ENCODE measurements at places on chromosomes 3 and 15.
A peak's percentile ranks its signal among the peaks of the same experiment; 100 is the strongest.

GRCh38 chr3:64716110-64716710, 28.4 kb upstream of the ADAMTS9 start:
- DNase-seq = no peak

GRCh38 chr3:13895155-13896105, 15.6 kb upstream of the WNT7A start:
- DNase-seq = peak; percentile 88

GRCh38 chr3:56682462-56683121, 473 bp downstream of the TASOR start:
- peak; percentile 67 for DNase-seq

DNA sequence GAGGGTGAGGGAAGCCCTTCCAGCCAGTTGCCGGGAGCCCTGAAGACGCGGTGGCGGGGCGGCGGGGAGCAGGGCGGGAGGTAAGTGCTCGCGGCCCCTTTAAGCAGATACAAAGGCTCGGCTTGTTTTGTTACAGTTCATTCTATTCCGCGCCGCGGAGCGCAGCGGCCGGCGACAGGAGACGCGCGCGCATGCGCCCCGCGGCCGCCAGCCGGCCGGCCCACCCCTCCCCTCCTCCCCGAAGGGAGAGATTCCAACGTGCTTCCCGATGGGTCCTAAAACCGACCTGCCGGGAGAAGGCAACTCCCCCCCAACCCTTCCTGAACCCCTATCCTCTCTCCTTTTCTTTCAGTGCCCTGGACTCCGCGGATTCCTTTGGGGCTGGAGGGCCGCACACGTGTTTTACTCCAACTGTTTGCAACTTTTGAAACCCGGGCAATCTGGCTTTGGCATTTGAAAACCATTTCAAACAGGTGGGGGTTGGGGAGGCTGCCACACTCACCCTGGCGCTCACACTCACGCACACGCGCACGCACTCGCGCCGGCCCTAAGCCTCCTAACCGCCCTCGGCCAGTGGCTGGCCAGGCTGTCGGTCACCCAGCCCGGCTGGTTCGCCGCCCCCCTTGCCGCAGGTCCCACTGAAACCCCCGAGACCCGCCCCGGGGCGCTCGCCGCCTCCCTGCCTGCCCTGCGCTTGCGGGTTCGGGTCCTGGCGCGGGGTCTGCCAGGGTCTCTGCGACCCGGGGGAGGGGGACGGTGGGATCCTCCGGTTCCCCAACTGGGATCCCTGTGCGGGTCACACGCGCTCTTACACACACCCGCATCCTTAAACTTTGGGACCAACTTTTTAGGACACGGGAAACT, at the start of gene MAGI1:
Gene MAGI1, minus strand, starts transcription at position 193 of the 864 bp plus-strand sequence. CDS start 610 bp downstream, outside the sequence.
- peak; percentile 91 for DNase-seq

DNA sequence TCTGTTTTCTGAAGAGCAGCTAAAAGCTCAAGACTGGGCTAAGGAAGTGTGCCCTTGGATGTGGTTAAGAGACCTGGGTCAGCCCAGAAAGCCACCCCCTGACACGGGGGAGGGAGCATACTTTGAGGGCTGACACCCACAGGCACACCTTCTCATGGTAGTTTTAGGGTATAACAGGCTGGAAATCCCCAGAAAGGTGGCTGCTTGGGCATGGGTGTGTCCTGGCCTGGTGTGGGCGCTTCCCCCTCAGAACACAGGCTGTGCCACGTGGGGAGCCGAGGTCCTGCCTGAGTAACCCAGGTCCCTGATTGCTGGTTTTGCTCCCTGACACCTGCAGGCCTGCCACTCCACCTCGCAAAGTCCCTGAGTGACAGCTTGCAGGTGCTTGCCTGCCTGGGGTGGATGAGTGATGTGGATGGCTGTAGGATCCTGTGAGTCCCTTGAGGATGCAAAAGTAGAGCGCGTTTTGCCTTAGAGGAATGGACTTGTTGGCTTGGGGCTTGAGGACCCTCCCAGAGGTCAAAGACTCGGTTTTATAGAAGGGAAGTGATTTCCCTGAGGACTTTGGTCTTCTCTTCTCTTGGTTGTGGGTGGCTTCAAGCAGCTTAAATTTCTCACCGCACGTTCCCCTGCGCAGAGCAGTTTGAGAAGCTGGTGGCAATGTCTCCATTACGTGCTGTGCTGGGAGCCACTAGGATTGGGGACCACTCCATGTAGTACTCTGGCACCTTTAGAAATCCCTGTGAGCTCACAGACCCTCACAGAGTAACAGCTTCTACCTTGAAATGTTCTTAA, 94.4 kb downstream of the DNASE1L3 start:
- DNase-seq = no peak

DNA sequence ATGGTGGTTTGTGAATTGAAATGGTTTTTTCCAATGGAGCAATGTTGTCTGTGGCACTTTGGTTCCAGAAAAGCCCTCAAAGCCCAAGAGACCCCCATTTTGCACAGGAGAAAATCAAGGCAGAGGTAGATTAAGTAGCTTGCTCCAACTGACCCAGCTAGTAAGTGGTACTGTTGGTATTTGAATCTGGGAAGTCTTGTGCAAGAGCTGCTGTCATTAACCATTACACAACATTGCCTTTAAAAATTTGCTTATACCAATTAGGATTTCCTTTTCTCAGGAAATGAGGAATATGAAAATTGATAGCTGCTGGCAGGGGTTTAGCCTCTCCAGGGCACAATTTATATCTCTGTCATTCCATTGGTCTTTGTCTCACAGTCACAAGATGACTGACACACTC, 102.4 kb upstream of the UBE3A start:
- DNase-seq = no peak

- DNase-seq = no peak
Measured at GRCh38 chr3:67719333-67719732, 64.9 kb upstream of the SUCLG2 start.

DNA sequence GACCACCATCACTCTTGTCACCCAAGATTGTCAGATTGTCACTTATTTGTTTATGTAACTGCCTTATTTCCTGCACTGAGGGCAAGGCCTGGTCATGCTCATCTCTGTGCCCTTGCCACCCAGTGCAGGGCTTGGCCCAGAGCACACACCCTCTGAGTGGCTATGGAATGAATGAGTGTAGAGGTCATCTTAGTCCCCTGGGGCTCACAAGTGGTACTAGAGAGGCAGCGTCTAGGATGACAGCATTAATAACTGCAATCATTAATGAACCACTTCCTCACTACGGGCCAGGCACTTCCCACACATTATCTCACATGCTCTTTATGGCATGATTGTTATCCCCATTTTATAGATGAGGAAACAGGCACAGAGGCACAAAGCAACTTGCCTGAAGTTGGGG, 117.0 kb downstream of the SMAD6 start:
- DNase-seq = no peak

GRCh38 chr15:62850318-62850717, 192.2 kb upstream of the TPM1 start:
- DNase-seq = no peak

DNA sequence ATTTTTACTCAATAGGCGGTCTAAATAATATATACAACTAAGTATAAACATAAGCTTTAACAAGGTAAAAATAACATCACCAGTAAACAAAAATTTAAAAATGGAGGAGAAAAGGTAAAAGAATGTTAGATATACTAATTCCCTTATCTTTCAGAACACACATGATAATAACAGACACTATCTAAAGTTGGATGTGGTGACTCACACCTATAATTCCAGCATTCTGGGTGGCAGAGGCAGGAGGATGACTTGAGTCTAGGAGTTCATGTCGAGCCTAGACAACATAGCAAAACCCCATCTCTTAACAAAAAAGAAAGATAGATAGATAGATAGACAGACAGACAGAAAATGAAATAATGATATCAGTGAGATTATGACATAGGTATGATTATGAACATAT, 85.1 kb downstream of the STAG1 start:
- no peak for DNase-seq

- DNase-seq = no peak
Measured at GRCh38 chr15:78047761-78048627, 29.5 kb downstream of the TBC1D2B start.

GRCh38 chr3:121809249-121809648, 25.6 kb downstream of the IQCB1 start:
- no peak for DNase-seq

- no peak for DNase-seq
Measured at GRCh38 chr15:68497206-68497910, 65.4 kb upstream of the ITGA11 start.

DNA sequence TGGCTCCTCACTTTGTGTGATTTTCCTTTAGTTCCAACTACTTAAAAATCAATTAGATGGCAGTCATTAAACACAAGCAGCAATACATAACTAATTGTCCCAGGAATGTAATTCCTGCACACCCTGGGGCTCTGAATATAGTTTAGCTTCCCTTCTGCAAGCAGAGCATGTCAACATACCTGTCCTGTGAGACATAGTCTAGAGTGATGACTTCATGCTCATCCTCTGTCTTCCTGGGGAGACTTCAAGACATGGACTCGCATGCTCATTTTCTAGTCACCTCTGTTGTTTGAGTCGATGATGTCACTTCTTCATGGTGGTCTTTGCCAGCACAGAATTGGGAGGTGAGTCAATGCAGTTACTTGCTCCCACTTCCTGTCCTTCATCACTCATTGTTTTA, 15.7 kb downstream of the C3orf52 start:
- no peak for DNase-seq

DNA sequence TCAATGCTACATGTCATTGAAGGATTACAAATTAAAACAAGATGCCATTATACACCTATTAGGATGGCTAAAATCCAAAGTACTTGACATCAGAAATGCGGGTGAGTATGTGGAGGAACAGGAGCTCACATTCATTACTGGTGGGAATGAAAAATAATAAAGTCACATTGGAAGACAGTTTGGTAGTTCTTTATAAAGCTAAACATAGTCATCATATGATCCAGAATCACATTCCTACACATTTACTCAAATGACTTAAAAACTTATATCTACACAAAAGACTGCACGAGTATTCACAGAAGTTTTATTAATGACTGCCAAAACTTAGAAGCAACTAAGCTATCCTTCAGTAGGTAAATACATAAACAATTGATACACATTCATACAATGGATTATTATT, 147.2 kb downstream of the ISL2 start:
- DNase-seq = no peak

GRCh38 chr3:115689928-115690327, 66.6 kb downstream of the GAP43 start:
- DNase-seq = no peak

DNA sequence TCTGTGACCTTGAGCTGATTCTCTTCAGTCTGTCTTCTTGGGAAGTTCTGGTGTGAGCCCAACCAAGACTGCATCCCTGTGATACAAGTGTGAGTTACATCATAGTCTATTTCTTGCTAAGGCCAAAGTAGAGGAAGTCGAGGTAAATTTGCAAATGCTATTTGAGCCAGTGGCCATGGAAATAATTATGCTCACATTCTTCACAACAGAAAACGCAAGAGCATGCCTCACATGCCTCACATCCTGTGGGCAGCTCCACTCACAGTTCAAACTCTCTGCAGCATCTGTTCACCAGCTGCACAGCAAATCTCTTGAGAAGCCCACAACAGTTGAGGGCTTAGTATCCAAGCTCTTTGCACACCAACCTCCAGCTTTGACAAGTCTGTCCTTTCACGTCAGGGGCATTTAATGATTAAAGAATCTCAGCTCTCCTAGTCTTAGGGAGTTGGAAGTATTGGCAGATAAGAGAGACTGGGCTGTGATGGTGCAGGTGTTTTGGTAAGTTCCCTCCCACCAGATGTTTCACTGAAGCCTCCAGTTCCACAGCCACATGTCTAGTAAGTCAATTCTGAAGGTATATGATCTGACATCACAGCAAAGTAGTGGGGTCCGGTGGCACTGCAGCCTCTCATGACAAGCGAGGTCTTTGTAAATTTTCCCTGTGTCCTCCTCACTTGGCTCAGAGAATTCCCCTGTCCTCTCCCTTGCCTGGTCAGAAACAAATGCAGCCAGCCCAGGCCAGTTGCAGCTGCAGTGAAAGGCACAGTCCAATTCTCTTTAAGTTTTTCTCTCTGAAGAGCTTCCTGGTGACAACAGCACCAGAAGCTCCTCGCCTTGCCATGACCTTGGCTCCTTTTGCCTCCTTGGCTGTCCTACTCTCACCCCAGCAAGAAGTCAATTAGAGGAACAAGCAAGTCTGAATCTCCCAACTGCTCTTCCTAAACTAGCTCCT, 166.1 kb downstream of the SSR3 start:
- no peak for DNase-seq

DNA sequence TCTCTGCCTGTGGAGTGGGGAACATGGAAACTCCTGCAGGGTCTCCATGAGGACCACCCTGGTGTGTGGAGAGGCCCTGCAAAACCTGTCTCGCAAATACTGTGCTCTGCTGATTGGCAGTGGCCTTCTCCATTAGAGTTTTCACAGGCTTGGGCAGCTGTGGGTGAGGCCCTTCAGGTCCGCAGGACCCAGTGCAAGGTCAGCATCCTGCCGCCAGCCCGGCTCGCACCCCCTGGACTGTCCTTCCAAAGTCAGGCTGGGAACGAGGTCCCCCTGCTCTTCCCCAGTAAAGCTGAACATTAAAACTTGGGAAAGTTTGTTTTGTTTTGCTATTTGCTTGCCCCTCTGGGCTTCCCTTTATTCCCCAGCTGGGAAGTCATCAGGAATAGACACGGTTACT, 85.0 kb upstream of the PLXNA1 start:
- DNase-seq = no peak

GRCh38 chr3:5122741-5123706, 932 bp downstream of the ARL8B start:
- no peak for DNase-seq

GRCh38 chr3:38491215-38491614, 4.9 kb upstream of the EXOG start:
- no peak for DNase-seq

DNA sequence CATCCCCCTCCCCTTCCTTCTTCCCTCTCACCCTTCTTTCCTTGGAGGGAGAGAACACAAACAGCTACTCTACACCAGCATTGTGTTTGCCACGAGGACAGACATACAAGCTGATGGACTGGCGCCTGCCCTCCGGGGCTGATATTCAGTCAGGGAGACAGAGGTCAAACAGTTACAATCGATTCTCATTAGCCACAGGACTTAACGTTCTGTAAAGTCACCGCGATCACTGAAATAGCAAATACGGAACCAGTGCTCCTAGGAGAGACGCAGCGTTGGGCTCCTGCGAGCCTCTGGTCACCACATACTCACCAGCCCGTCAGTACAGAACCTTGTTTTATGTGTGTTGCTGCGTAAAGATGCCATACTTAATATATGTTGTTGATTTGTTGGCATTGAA, 108.8 kb downstream of the LRRK1 start:
- no peak for DNase-seq

DNA sequence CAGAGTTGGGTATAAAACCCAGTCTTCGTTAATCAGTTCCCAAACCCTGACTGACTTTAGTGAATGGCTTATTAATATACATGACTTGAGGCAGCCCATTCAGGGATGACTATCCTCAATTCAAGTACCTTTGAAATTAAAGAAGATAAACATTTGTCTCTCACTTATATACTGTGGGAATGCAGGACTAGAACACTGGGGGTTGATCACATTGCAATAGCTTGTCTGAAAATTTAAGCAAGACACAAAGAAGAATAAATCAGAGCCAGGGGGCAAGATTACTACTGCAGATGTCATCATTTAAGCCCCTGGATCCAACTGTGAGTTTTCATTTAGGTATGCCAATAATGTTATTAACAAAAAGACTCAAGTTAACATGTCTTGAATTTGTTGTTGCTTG, 647.7 kb downstream of the ZPLD1 start:
- no peak for DNase-seq

- no peak for DNase-seq
Measured at GRCh38 chr3:128091586-128091985, 32.0 kb downstream of the RUVBL1 start.

GRCh38 chr15:101037090-101037830, 118.1 kb downstream of the LRRK1 start:
- no peak for DNase-seq

All from hypothalamus (tissue), 51 donors.